ENCODE measurements at places on chromosomes 4 and X.

- no peak overlapping the region for H3K4me3 ChIP-seq
- peaks cover 6% of the 10 kb centered on the region for H3K4me1 ChIP-seq
- no peaks in the 10 kb centered on the region for H3K36me3 ChIP-seq
- DNase-seq = no peak
- H3K27ac ChIP-seq = no peak overlapping the region
Measured at GRCh38 chr4:110164856-110165255, 33.6 kb downstream of the ELOVL6 start.

GRCh38 chrX:42946544-42947194 is 168.7 kb upstream of the PPP1R2C start:
- DNase-seq = no peak
- no peak overlapping the region for H3K4me3 ChIP-seq
- no peaks in the 10 kb centered on the region for H3K27me3 ChIP-seq
- H3K4me1 ChIP-seq = no peaks in the 10 kb centered on the region
- no peak overlapping the region for H3K27ac ChIP-seq

GRCh38 chr4:112848911-112849310 is 200.5 kb upstream of the ANK2 start:
- no peak for DNase-seq
- no peak overlapping the region for H3K4me3 ChIP-seq
- no peaks in the 10 kb centered on the region for H3K4me1 ChIP-seq
- no peaks in the 10 kb centered on the region for H3K27me3 ChIP-seq
- H3K36me3 ChIP-seq = no peaks in the 10 kb centered on the region

DNA sequence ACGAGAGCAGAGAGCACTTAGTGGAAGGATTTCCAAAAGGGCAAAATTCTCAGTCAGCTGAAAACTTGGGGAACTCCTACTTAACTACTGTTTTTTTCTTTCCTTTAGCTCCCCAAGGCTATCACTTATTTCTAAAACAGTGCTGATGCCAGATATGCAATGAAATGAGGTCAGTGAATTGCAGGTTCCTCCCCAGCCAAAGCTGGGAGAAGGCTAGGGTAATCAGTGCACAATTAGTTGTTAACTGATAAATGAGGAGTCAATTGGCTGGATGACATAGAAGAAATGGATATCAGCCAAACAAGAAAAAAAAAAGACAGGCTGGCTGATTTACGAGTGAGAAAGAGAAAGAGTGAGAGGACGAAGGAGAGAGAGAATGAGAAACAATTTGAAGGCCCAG is 195.6 kb downstream of the GPC3 start:
- H3K4me1 ChIP-seq = no peaks in the 10 kb centered on the region
- no peaks in the 10 kb centered on the region for H3K36me3 ChIP-seq
- no peaks in the 10 kb centered on the region for H3K27me3 ChIP-seq
- DNase-seq = no peak

GRCh38 chr4:2011583-2011982 is 2.8 kb upstream of the NELFA start:
- H3K27me3 ChIP-seq = no peaks in the 10 kb centered on the region
- no peaks in the 10 kb centered on the region for H3K36me3 ChIP-seq
- no peak overlapping the region for H3K27ac ChIP-seq

DNA sequence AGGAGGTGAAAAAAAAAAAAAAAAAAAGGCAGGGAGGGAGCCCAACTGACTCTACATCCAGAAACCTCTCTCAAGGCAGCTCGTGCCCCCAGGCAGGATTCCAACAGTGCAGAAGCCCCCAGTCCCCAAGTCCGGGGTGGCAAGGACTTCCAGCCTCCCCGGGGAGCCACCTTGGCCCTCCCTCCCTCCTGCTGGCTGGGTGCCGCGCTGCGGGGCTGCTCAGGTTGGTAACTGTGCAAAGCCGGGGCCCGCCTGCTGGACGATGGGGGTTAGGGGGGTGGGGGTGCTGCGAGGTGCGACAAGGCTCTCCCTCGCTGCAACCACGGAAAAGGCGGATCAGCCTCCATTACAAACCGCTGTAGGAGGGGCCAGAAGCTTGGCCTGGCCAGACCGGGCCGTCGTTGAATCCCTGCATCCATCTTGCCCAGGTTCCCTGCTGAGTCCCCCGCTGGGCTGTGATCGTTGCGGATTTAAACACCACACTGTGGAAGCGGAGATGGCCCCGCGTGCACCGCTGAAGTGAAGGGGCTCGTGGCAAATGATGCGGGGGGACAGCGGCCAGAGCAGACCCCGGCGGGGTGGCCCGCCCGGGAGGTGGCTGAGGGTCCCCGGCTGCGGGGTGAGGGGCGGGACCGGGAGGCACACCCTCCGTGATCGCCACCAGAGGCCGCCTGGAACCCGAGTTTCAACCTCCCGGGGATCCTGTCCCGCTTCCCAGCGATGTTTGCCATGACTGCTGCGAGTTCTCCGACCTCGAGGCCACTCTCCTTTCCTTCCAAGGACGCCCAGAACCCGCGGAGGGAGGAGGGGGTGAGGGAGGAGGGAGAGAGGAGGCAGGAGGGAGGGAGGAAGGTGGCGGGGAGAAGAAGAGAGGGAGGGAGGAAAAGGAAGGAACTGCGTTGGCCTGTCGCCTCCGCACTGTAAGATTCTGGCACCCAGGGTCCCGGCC is 58.0 kb upstream of the DDX3X start:
- H3K27me3 ChIP-seq = peaks cover 16% of the 10 kb centered on the region
- H3K36me3 ChIP-seq = no peaks in the 10 kb centered on the region
- peak overlapping the region; percentile 42 for H3K4me3 ChIP-seq

DNA sequence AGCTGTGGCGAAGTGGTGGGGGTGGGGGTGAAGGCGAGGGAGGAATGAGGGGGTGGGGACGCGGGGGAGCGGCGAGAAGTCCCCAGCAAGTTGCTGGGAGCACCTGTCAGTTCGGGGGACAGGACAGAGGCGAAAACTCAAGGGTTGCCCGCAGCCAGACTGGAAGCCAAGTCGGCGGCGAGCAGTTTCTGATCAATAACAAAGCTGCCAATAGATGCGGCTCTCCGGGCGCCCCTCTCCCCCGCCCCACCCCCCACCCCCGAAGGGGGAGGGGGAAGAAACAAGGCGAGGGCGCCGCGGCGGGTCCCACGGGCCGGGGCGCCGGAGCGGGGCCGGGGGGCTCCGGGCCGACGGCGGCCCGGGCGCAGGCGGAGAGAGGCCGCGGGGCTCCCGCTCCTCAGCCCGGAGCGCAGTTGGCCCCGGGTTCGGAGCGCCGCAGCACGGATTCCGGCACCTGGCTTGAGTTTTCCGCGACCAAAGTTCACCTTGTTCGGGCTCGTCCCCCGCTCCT is 379 bp downstream of the PDGFC start:
- H3K27ac ChIP-seq = peak overlapping the region; percentile 78
- peak overlapping the region; percentile 47 for H3K4me3 ChIP-seq
- no peaks in the 10 kb centered on the region for H3K36me3 ChIP-seq

DNA sequence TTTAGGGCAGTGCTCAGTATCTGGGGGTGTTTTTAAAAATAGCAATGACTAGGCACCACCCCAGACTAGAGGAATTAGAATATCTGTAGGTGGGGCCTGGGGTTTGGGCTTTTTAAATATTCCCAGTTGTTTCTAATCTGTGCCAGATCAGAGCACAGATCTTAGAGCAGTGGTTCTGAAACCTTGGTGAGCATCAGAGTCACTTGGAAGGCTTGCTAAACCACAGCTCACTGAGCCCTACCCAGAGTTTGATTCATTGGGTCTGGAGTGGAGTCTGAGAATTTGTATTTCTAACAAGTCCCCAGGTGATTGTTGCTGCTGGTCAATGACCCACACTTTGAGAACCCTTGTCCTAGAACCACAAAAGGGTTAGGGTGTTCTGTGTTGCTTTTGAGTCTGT is 16.7 kb downstream of the HADH start:
- no peak for DNase-seq
- H3K4me3 ChIP-seq = no peak overlapping the region
- H3K27me3 ChIP-seq = no peaks in the 10 kb centered on the region

- no peaks in the 10 kb centered on the region for H3K4me1 ChIP-seq
- DNase-seq = no peak
- H3K27me3 ChIP-seq = peaks cover 26% of the 10 kb centered on the region
- H3K4me3 ChIP-seq = no peak overlapping the region
Measured at GRCh38 chr4:8599657-8600056, 7.1 kb downstream of the CPZ start.

- H3K4me3 ChIP-seq = no peak overlapping the region
- H3K27ac ChIP-seq = no peak overlapping the region
- no peaks in the 10 kb centered on the region for H3K27me3 ChIP-seq
- H3K4me1 ChIP-seq = no peaks in the 10 kb centered on the region
- no peaks in the 10 kb centered on the region for H3K36me3 ChIP-seq
Measured at GRCh38 chrX:44143061-44143602, 169.9 kb upstream of the NDP start.

DNA sequence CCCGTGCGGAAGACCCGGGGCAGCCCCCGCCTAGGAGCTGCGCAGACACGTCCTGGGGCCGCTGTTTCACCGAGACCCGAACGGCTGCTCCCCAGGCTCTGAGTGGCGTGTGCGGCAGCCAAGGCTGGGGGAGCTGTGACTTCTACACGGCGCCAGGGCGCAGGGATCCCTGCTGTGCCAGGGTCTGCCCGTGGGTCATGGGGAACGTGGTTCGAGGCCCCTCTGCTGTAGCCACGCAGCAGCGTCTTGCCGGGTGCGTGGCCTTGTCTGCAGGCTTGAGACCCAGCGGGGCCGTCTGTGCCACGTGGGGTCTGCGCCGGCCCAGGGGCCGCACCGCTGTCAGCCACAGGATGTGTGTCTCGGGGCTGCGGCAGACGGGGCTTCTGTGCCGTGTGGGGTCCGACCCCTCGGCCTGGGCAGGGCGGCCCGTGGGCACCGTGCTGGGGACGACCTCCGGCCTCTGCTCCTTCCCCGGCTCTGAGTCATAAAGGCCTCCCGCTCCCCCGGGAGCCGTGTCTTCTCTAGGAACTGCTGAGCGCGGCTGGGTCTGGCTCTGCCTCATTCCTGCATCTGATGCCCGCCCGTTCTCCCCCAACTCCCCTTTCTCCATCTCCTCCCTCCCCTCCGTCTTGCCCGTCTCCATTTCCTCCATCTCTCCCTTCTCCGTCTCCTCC is 12.7 kb upstream of the GTPBP6 start:
- DNase-seq = no peak
- no peak overlapping the region for H3K4me3 ChIP-seq
- H3K4me1 ChIP-seq = peaks cover 15% of the 10 kb centered on the region
- H3K27ac ChIP-seq = no peak overlapping the region
- peaks cover 31% of the 10 kb centered on the region for H3K27me3 ChIP-seq

GRCh38 chr4:118085700-118086099 is 51.4 kb downstream of the NDST3 start:
- no peak for DNase-seq
- H3K4me1 ChIP-seq = no peaks in the 10 kb centered on the region
- no peak overlapping the region for H3K27ac ChIP-seq
- H3K36me3 ChIP-seq = no peaks in the 10 kb centered on the region

- H3K27ac ChIP-seq = no peak overlapping the region
- no peaks in the 10 kb centered on the region for H3K36me3 ChIP-seq
Measured at GRCh38 chrX:110703641-110704040, 92.0 kb downstream of the CHRDL1 start.

DNA sequence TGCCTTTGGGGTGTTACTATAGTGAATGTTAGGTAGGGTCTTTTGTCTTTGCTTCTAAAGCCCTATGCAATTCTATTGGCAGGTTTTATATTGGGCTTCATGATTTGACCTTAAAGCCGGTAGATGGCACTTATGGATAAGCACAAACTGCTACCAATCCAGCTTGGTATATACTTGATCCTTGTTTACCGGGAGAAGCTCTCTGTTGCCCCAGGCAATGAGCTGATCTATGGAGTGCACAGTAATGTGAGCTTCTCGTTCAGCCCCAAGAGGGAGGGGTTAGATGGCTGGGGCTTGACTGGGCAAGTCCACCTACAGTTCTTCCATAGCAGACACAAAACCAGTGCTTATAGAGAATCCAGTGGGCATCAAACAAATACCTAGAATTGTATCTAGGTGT is 287.2 kb upstream of the CT83 start:
- no peaks in the 10 kb centered on the region for H3K4me1 ChIP-seq
- H3K36me3 ChIP-seq = no peaks in the 10 kb centered on the region
- no peak overlapping the region for H3K27ac ChIP-seq
- no peak overlapping the region for H3K4me3 ChIP-seq

GRCh38 chr4:153785910-153786721 is 2.8 kb downstream of the SFRP2 start:
- no peak for DNase-seq
- H3K4me3 ChIP-seq = no peak overlapping the region
- peaks cover 6% of the 10 kb centered on the region for H3K4me1 ChIP-seq
- no peak overlapping the region for H3K27ac ChIP-seq
- H3K36me3 ChIP-seq = no peaks in the 10 kb centered on the region
- H3K27me3 ChIP-seq = peaks cover 51% of the 10 kb centered on the region

GRCh38 chr4:7843831-7844593 is 95.6 kb downstream of the AFAP1 start:
- H3K4me1 ChIP-seq = peaks cover 6% of the 10 kb centered on the region
- no peak overlapping the region for H3K27ac ChIP-seq
- H3K36me3 ChIP-seq = no peaks in the 10 kb centered on the region
- no peaks in the 10 kb centered on the region for H3K27me3 ChIP-seq
- DNase-seq = peak; percentile 63

- peaks cover 13% of the 10 kb centered on the region for H3K4me1 ChIP-seq
- no peaks in the 10 kb centered on the region for H3K36me3 ChIP-seq
- no peaks in the 10 kb centered on the region for H3K27me3 ChIP-seq
- no peak for DNase-seq
Measured at GRCh38 chrX:10031746-10032145, 64.6 kb downstream of the CLDN34 start.

DNA sequence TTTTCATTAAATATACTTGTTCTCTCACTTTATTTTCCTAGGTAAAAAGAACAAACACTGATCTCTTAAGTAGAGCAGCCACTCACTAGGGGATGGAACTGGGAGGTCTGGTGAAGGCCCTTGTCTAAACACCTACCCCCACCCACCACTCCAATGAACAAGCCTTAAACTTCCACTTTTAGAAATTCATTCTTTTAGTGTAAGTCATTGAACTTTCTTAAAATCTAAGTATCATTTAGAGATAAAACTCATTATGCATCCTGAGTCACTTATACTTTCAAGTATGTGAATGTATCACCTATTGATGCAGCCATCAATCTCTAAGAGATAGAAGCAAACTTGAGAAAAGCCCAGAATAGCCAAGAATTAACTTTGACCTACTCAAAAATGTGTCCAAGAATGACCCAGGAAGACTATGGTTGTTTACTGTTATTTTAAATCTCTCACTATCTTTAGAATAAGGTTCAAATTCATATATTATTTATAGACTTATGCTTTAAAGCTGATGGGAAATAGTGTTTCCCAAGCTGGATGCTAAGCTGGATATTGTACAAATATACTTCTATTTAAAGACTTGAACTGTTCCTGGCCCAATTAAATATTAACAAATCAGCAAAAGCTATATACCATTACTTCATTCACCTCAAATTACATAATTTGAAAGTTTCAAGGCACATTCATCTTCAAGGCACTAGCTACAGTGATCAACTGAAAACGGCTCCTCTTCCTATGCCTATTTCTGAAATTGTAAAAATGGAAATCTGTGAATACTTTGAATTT is 49.5 kb downstream of the CAMK2D start:
- H3K36me3 ChIP-seq = no peaks in the 10 kb centered on the region
- H3K4me1 ChIP-seq = no peaks in the 10 kb centered on the region
- H3K4me3 ChIP-seq = no peak overlapping the region
- H3K27ac ChIP-seq = no peak overlapping the region
- no peak for DNase-seq

GRCh38 chr4:179664430-179665027 is 2222.3 kb upstream of the AGA start:
- H3K4me3 ChIP-seq = no peak overlapping the region
- no peaks in the 10 kb centered on the region for H3K27me3 ChIP-seq
- DNase-seq = peak; percentile 16
- H3K36me3 ChIP-seq = no peaks in the 10 kb centered on the region

GRCh38 chr4:52932591-52933470 is 70.7 kb downstream of the RASL11B start:
- H3K4me1 ChIP-seq = no peaks in the 10 kb centered on the region
- no peaks in the 10 kb centered on the region for H3K36me3 ChIP-seq

GRCh38 chr4:27187786-27188185 is 327.1 kb downstream of the STIM2 start:
- no peaks in the 10 kb centered on the region for H3K36me3 ChIP-seq
- DNase-seq = no peak
- H3K27ac ChIP-seq = no peak overlapping the region
- H3K4me1 ChIP-seq = no peaks in the 10 kb centered on the region
- H3K27me3 ChIP-seq = no peaks in the 10 kb centered on the region
